ENCODE measurements at places on chromosomes 5 and 9. TPM values are rescaled to one million over a fixed set of nuclear protein-coding genes. Genes with fewer than 3 reads are reported as not detected.

DNA sequence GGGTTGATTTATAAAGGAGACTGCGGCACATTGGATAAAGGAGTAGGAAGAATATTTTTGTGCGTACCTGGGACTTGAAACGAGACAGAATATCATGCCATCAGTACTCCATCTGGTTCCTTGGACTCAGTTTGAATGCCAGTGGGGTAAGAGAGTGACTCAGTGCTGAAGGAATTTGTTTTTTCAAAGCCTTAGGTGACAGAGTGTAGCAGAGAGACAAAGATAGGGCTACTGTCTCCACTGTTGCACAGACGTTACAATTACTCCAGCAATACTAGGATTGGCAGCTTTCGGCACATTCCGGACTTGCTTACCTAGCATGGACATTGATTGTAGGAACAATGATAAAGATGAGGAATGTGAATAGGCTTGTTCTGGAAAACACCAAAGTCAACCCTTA is 250.7 kb downstream of the KCTD16 start:
- no peak for DNase-seq

DNA sequence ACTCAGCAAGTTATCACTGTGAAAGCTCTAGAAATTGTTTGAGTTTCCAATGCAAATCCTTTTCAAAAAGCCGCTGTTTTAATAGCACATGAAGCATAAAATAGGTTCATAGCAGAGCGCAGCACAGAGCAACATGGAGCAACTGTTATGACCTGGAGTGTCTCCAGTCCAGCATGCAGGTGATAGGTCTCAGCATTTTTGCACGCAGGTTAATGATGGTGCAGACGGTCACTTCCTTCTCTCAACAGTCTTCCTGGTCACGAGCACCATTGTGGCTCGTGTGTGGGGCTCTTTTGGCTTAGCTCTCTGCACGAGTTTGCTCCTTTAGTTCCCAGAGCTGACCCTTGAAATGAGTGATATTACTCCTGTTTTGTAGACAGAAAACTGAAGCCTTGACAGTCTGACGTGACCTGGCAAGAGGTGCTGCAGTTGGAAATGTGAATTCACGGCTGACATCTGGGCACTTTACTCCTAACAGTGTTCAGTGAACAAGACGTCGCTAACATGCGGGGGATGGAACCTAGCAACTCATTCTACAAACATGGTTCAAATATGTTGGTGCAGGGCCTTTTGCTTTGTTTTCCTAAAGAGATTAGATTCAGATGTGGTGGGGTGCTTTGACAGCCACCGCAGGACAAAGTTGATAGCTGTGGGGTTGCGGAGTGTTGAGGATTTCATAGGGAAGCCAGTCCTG is 10.0 kb downstream of the TENT4A start:
- no peak for DNase-seq

DNA sequence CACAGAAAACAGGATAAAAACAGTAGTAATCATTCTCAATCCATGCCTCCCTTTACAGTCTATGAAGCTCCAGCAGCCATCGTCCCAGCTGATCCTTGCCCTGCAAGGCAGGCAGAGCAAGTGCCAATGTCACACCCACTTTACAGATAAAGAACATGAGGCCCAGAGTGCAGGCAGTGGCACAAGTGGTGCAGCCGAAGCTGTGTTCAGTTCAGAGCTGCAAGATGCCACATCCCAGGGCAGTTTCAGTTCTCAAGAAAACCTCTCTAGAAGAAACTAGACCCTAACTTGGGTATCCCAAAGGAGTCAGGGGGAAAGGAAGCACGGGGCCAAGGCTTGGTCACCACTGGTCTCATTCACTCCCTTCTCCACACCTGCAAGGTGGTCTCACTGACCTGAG is 34.6 kb upstream of the CPLX2 start:
- no peak for DNase-seq

- DNase-seq = no peak
Measured at GRCh38 chr5:56507351-56507930, 274.3 kb upstream of the ANKRD55 start.

DNA sequence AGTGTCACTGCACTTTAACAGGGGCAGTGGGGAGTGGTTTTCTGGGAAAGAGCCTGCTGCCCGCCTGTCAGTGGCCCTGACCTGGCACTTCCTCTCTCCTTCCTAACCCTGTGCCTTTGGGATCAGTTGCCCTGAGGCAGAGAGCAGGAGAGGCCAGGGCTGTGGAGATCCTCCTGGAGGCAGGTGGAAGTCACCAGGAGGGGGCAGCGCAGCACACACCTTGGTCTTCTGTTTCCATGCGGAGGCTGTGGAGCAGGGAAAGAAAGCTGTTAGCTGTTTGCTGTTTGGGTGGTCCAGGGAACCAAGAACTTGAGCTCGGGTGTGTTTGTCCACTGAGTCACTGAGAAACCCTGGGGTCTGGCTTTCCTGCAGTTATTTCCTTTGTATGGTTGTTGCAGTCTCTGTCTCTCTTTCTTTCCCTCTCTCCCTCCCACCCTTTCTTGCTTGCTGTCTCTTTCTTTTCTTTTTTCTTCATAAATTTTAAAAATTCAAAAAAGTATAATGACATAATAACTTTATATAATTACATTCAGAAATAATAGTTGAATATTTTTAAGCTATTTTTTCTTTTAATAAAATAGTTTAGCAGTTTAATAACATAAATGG is 28.1 kb downstream of the NTRK2 start:
- DNase-seq = peak; percentile 84

DNA sequence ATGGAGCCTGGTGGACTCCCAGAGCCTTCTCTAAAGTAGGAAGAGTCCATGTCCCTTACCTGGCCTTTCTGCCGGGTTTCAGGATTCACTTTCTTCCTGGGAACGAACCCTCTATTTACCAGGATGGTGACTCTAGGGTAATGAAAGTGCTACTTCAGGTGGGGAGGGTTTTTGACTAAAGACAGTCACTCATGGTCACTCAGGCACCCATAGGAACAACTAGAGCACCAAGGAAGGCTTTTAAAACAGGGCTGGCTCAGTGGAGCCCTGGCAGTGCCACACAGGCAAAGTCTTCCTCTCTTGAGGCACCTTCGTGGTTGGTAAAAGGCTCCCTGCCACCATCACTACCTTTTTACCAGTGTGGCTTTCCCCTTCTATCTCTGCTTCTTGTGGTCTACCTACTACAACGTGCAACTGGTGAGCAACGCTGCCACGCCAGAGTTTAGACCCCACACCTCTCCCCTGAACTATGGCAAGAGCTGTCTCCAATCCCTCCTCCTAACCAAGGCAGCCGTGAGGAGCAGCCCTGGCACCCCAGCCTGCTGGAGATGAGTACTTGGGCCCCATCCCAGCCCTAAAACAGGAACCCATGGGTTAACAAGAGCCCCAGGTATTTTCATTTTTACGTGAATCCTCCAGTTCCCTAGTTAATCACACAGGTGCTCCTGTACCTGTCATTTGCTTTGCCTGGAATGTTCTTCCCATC is 3.5 kb downstream of the SURF1 start:
- DNase-seq = no peak

DNA sequence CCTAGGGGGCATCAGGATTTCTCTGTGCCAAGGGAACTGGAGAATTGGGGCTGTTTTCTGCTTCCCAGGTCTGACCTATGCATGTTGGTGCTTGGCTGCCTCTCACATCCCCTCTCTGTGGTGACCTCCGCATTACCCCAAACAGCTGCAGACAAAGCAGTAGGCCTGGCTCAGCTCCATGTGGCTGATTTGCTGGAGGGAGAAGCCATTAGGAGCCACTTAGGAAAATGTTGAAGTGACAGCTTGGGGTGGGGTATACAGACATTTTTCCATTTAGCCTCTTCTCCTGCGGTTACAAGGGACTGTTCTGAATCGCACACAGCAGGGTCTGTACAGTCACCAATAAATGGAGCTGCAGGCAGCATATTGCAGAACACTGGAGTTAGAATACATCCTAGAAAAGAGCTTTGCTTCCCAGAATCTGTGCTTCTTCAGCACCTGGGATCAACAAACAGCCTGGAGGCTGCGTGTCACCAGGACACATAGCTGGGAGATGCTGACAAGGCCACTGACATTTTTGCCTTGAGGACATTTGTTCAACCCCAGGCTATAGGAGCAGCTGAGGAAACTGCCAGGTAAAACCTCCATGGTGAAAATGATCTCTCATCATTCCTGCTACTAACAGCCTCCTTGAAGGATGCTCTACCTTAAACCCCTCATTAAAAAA is 335.3 kb downstream of the DIRAS2 start:
- DNase-seq = peak; percentile 10

- no peak for DNase-seq
Measured at GRCh38 chr5:136840601-136841000, 475.3 kb upstream of the TRPC7 start.

DNA sequence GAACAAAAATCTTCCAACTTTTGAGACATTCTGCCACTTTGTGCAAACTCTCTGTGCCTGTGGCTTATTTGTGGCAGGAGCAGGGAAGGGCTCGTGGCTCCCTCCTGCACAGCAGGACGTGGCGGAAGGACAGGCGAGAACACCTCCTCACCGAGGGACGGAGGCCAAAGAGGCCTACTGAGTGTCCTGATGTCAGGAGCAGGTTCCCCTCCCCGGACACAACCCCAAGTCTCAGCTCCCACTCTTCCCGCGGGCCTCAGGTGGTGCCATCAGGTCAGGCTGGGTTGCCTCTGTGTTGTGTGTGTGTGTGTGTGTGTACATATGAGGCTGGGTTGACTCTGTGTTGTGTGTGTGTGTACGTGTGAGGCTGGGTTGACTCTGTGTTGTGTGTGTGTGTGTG is 136.8 kb upstream of the LPCAT1 start:
- DNase-seq = no peak

DNA sequence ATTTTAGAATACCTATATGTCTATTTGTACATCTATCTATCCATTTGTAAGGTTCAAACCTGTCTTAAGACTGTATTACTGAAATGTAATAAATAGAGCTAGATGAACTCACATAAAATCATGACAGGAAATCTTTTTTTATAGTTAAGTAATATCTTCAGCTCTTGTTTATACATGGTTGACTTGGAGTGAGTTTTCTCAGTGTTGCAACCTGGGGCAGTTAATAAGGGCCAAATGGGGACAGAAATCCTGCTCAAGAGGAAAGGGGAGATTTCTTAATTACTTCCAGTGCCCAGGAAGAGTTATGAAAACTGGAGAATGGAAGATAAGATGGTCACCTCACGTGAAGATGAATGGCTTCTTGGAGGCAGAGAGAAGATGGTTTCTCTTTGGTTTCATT is 265.1 kb upstream of the FBXL7 start:
- no peak for DNase-seq

DNA sequence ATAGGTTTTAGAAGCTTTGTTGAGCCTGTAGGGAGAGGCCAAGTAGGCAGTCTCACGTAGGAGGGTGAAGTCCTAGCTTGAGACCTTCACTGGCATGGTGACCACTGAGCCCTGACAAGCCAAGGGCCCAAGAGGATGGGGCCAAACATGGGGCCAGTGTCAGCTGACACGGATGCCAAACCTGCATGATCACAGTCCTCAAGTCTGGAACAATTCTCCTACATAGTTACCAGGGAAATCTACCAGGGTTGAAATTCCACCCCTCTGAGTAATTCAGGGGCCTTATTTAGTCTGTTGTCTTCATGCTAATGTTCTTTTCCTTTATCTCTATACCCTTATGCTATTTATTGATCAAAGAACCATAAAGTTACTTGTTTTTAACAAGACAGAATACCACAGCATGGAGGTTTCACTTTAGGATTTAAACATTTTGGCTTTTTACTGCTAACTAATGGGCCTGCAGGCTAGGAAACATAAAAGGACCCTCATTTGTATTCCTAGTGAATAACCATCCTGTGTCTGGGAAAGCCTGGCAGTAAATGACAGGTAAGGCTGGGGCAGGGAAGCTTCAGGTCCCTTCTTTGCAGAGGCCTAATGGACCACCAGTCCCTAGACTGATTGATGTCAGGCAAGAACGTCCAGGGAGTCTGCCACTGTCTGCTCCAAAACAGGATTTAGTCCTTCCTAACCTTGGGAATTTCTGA is 140.8 kb downstream of the FGF1 start:
- no peak for DNase-seq

Gene SPATA31A3
- not detected for total RNA-seq

Gene SHC3
- 0.64 TPM for total RNA-seq

Gene MUSK
- total RNA-seq = 0.24 TPM
